ENCODE measurements at places on chromosomes 2 and 18.

DNA sequence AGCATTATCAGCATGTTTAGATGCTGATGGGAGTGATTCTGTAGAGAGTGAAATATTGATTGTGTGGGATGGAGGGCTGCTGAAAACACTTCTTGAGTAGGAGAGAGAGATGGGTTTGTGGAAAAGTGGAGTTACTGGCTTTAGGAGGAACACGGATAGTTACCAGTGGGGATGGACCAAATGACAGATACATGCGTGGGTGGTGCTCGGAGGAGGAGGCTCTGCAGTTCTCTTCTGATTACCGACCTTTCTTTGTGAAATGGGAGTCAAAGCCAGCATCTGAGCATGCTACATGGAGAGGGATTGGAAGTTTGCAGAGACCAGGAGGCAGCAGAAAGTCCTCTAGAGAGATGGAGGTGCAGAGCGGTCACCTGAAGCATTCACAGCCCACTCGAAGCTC is 26.3 kb downstream of the RNF144A start:
- H3K4me3 ChIP-seq, result no peak overlapping the region
- H3K27me3 ChIP-seq, result peaks cover 58% of the 10 kb centered on the region
- H3K27ac ChIP-seq, result no peak overlapping the region
- H3K36me3 ChIP-seq, result no peaks in the 10 kb centered on the region
- no peaks in the 10 kb centered on the region for H3K4me1 ChIP-seq
- no peak for DNase-seq

- H3K27ac ChIP-seq, result no peak overlapping the region
- peaks cover 5% of the 10 kb centered on the region for H3K4me1 ChIP-seq
- no peak overlapping the region for H3K4me3 ChIP-seq
Measured at GRCh38 chr2:74944987-74945787, 13.3 kb upstream of the POLE4 start.

DNA sequence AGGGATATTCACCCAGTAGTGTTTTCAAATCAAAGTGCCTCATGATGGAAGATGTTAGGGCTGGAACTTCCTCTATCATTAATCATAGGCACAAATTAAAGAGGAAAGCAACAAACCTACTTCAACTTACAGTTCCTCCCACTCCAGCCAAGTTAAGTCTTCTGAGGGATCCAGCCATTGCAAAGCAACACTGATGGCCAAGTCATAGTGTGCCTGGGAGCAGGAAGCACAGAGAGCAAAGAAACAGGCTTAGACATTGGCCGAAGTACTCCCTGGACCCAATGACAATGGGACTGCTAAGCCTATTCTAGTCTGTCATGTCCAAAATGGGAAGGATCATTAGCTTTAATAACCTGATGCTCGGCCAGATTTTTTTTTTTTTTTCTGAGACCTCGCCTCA is 7.0 kb downstream of the C2orf80 start:
- H3K27ac ChIP-seq, result no peak overlapping the region
- no peak for DNase-seq
- no peaks in the 10 kb centered on the region for H3K4me1 ChIP-seq

GRCh38 chr2:25418944-25419677 is 77.4 kb upstream of the DNMT3A start:
- DNase-seq, result no peak
- no peaks in the 10 kb centered on the region for H3K27me3 ChIP-seq
- no peak overlapping the region for H3K4me3 ChIP-seq

DNA sequence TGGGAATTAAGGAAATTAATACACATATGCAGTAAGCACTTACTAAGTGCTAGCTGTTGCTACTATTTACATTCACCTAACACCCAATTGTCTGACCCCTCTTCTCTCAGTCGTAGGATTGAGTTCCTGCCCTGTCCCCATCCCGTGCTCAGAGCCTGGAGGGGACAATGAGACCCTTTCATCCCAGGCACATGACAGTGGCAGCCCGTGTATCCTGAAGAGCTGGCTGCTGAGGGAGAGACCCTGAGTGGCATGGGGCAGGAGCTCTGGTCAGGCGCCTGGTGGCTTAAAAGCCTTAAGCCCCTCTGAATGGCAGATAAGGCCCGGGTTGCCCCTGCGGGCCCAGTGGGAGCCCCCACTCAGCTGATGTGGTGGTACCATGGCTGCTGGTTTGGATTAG is 99.0 kb downstream of the DYSF start:
- DNase-seq, result no peak
- H3K27me3 ChIP-seq, result no peaks in the 10 kb centered on the region
- H3K36me3 ChIP-seq, result no peaks in the 10 kb centered on the region
- H3K4me3 ChIP-seq, result no peak overlapping the region
- H3K27ac ChIP-seq, result no peak overlapping the region

All from MCF 10A (cell line).